ENCODE measurements at places on chromosomes 4 and X.

- no peaks in the 10 kb centered on the region for H3K36me3 ChIP-seq
- no peaks in the 10 kb centered on the region for H3K4me1 ChIP-seq
- no peak overlapping the region for H3K4me3 ChIP-seq
- H3K27ac ChIP-seq: no peak overlapping the region
- DNase-seq: no peak
- H3K27me3 ChIP-seq: no peaks in the 10 kb centered on the region
Observed at GRCh38 chrX:110172215-110172614, 145.7 kb downstream of the AMMECR1 start.

DNA sequence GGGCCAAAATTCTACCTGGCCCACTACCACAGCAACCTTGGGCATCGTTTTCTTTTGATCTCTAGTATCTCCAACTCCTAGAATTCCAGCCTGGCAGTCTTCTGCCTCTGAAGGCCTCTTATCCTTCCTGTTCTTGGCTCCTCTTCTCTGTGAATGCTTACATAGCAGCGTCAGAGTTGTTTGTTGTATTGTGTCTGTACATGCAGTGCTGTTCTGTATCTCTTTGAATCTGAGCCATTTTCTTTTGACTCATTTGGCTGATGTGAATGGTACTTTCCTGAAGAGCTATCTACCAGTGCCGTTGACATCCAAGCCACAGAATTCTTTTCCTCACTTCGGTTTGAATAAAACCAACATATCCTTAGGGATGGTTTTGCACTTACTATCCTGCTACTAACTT lies 79.2 kb downstream of the TMEM164 start:
- DNase-seq: no peak
- H3K4me3 ChIP-seq: no peak overlapping the region
- H3K4me1 ChIP-seq: no peaks in the 10 kb centered on the region
- no peaks in the 10 kb centered on the region for H3K27me3 ChIP-seq

DNA sequence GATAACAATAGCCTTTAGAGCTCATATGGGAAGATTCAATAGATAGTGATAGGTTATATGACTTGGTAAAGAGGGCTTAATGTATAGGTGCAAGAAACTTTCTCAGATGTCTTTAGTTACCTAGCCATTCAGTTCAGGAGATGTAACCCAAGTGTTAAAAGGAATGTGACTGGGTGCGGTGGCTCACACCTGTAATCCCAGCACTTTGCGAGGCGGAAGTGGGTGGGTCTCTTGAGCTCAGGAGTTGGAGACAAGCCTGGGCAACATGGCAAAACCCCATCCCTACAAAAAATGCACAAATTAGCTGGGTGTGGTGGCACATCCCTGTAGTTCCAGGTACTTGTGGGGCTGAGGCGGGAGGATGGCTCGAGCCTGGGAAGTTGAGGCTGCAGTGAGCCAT lies 7.9 kb downstream of the TET2 start:
- H3K36me3 ChIP-seq: no peaks in the 10 kb centered on the region
- no peak for DNase-seq
- H3K4me1 ChIP-seq: no peaks in the 10 kb centered on the region
- no peak overlapping the region for H3K4me3 ChIP-seq

- H3K4me3 ChIP-seq: no peak overlapping the region
- H3K27ac ChIP-seq: no peak overlapping the region
- H3K27me3 ChIP-seq: no peaks in the 10 kb centered on the region
- no peak for DNase-seq
- no peaks in the 10 kb centered on the region for H3K36me3 ChIP-seq
- H3K4me1 ChIP-seq: no peaks in the 10 kb centered on the region
Observed at GRCh38 chr4:98609934-98610333, 48.5 kb downstream of the TSPAN5 start.

DNA sequence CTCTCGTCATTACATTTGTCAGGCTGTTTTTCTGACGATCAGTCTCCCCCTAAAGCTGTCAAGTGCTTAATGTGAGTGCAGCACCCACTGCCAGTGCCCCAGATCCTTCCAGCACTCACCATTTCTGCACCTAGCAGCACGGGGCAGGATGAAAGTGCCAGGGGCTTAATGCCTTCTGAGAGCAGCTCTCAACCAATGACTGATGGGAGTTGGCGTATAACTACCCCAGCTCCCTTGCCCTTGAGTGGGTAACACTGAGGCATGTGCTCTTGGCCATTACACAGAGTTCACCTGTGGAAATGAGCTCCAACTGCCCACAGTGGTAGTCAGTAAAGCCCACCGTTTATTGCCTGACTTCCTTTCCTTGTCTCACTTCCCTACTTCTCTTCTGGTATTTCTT lies 226.2 kb upstream of the BCOR start:
- no peak overlapping the region for H3K4me3 ChIP-seq
- H3K27ac ChIP-seq: no peak overlapping the region
- H3K27me3 ChIP-seq: peaks cover 3% of the 10 kb centered on the region

DNA sequence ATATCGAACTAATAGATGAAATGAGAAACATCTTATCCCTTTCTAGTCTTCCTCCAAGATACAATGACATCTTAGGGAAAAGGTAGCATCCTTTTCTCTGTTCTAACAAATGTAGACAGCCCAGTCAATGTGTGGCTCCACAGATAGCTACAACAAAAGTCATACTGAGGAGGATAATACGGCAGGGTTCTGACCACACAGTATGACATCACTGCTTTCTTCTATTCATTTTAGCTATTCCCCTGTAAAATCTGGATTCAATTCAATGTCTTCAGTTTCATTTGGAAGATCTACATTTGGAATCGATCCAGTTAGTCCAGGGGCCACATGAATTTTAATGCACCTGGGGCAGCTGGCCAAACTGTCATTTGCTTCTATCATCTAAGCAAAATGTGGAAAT lies 51.4 kb downstream of the ENOX2 start:
- no peaks in the 10 kb centered on the region for H3K27me3 ChIP-seq
- no peak for DNase-seq
- H3K36me3 ChIP-seq: no peaks in the 10 kb centered on the region

GRCh38 chrX:16251782-16252181 lies 84.5 kb downstream of the MAGEB17 start:
- no peak overlapping the region for H3K27ac ChIP-seq
- H3K27me3 ChIP-seq: no peaks in the 10 kb centered on the region
- H3K4me1 ChIP-seq: no peaks in the 10 kb centered on the region
- H3K36me3 ChIP-seq: no peaks in the 10 kb centered on the region

- H3K4me1 ChIP-seq: no peaks in the 10 kb centered on the region
- no peaks in the 10 kb centered on the region for H3K27me3 ChIP-seq
- no peak overlapping the region for H3K27ac ChIP-seq
- DNase-seq: no peak
- H3K4me3 ChIP-seq: no peak overlapping the region
Observed at GRCh38 chr4:81605271-81605670, 133.6 kb upstream of the RASGEF1B start.
